Activated T-cell treated with anti-CD3 and anti-CD28 coated beads, Interleukin-2, amount 50 U/mL, for 24 hours (primary cell): ENCODE measurements at places on chromosomes 1 and 21.
A peak's percentile ranks its signal among the peaks of the same experiment; 100 is the strongest.

GRCh38 chr21:46036696-46037330, 55.2 kb downstream of the COL6A1 start:
- no peaks in the 10 kb centered on the region for H3K36me3 ChIP-seq
- H3K4me1 ChIP-seq = peaks cover 3% of the 10 kb centered on the region
- H3K27me3 ChIP-seq = no peaks in the 10 kb centered on the region
- H3K4me3 ChIP-seq = no peak overlapping the region
- H3K27ac ChIP-seq = no peak overlapping the region

DNA sequence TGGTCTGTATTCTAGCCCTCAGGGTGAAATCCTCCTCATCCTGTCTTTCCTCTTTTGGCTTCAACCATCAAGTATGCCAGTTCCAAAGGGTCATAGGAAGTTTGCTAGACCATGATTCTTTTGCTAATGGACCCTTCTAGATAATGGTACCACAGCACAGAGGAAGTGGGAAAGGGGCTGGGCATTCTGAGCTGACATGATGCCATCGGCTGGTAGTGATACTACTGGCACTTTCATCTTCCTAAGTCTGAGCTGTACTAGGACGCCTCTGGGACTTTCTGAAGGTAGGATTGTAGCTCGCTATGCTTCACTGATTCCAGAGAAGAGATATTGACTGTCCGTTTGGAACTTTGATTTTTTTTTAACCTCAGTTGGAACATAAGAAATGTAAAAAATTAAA, 11.4 kb downstream of the FASLG start:
- peak overlapping the region; percentile 50 for H3K4me3 ChIP-seq
- no peaks in the 10 kb centered on the region for H3K27me3 ChIP-seq
- peaks cover 47% of the 10 kb centered on the region for H3K36me3 ChIP-seq
- peaks cover 89% of the 10 kb centered on the region for H3K4me1 ChIP-seq
- no peak for DNase-seq

GRCh38 chr1:169312084-169312954, 55.3 kb downstream of the NME7 start:
- peak overlapping the region; percentile 74 for H3K27ac ChIP-seq
- H3K4me3 ChIP-seq = no peak overlapping the region
- H3K36me3 ChIP-seq = peaks cover 10% of the 10 kb centered on the region

GRCh38 chr21:33587792-33588484, 546 bp downstream of the DONSON start:
- DNase-seq = no peak
- peaks cover 44% of the 10 kb centered on the region for H3K36me3 ChIP-seq
- H3K27ac ChIP-seq = peak overlapping the region; percentile 85
- peak overlapping the region; percentile 92 for H3K4me3 ChIP-seq

DNA sequence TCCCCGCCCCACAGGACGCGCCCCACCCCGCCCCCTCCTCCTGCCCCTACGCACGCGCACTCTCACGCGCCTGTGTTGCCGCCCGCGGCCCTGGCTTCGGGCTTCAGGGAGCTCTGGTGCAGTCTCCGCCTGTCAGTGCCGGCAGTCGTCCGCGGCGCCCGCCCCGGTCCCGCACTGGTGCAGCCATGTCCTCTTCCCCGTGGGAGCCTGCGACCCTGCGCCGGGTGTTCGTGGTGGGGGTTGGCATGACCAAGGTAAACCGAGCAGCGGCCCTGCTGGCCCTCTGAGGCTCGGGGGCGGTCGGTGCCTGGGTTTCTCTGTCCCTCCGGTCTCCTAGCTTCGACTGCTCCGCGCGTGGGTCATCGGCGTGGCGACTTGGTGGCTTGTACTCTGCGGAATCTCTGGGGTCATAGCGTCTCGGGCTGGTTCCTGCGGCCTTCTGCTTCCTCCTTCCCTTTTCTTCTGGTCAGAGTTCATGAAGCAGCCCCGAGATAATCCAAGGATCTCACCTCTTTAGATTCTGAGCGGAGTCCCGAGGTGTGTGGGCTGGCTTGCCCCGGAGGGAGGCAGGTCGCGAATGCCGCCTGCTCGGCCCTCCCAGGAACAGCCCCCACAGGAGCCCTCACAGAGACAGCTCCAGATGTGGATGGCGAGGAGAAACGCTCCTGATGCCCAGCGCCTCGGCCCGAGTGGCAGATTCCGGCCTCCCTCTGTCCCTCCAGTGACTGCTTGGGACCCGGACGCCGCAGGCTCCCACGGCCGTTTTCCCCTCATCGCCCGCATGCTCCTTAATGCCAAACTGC, at the start of gene SCP2:
SCP2 (plus strand) TSS at position 65 of the 803 bp plus-strand sequence; CDS start at position 186, 121 bp downstream.
- no peaks in the 10 kb centered on the region for H3K27me3 ChIP-seq
- DNase-seq = peak; percentile 87
- peaks cover 10% of the 10 kb centered on the region for H3K36me3 ChIP-seq
- H3K27ac ChIP-seq = peak within 1 kb of the TSS; percentile 70

DNA sequence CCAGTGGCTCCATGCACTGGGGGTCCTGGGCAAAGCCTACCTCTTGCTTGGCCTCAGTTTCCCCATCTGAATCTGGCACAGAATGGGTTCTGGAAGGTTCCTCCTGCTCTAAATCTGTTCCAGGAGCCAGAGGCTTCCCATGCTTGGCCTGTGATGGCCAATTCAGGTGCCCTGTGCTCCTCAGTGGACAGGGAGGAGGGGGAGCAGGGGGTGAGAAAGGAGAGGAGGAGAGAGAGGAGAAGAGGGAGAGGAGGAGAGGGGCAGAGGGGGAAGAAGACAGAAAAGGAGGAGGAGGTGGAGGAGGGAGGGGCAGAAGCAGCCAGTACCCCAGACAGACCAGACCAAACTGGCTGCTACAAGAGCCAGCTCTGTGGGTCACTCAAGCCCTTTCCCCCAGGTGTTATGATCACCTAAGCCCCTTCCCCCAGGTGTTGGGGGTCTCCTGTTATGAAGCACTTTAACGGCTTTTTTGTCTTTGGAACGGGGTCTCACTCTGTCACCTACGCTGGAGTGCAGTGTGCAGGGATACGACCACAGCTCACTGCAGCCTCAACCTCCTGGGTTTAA, 43.7 kb downstream of the TRIM11 start:
- DNase-seq = no peak
- no peak overlapping the region for H3K27ac ChIP-seq
- H3K4me3 ChIP-seq = no peak overlapping the region
- no peaks in the 10 kb centered on the region for H3K36me3 ChIP-seq
- H3K4me1 ChIP-seq = no peaks in the 10 kb centered on the region
- no peaks in the 10 kb centered on the region for H3K27me3 ChIP-seq

DNA sequence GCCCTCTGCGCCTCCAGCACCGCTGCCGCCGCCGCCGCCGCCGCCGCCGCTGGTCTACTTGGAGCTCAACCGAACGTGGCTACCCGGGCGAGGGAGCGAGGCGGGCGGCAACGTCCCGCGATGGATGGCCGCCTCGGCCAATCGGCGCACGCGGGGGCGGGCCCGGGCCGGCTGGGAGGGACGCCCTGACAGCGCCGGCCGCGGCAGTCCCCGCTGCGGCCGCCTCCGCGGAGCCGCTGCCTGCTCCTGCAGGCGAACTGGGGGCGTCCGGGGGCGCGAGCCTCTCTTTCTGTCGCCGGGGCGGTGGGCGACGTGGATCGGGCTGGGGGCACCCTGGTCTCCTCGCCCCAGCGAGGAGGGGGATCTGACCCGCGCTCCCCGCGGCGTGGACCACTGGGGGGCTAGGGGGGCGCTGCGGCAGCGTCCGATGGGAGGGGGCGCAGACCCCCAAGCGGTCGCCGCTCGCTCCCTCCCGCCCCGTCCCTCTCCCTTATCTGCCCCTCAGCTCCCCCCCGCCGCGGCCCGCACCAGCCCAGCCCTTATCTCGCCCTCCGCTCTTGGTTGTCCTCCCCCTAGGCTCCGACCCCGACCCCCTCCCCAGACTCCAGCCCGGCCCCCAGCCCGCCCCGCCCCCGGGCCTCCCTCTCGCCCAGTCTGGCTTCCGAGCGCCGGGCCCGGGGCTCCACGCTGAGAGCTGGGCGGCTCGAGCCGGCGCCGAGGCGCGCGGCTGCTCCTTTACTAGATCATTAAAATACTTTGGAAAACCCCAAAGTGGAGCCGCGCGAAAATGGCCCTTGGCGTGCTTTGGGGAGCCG, at the start of gene SSBP3:
SSBP3 (minus strand) TSS at position 56 of the 815 bp plus-strand sequence.
- H3K27ac ChIP-seq = peak within 1 kb of the TSS; percentile 94
- no peaks in the 10 kb centered on the region for H3K27me3 ChIP-seq
- peaks cover 67% of the 10 kb centered on the region for H3K4me1 ChIP-seq
- DNase-seq = peak; percentile 94
- H3K36me3 ChIP-seq = peaks cover 29% of the 10 kb centered on the region

- H3K27me3 ChIP-seq = peaks cover 3% of the 10 kb centered on the region
- DNase-seq = no peak
- H3K27ac ChIP-seq = no peak overlapping the region
- H3K36me3 ChIP-seq = no peaks in the 10 kb centered on the region
- no peak overlapping the region for H3K4me3 ChIP-seq
These were observed 190.6 kb downstream of the KIF26B start for GRCh38 chr1:245345191-245345884.

DNA sequence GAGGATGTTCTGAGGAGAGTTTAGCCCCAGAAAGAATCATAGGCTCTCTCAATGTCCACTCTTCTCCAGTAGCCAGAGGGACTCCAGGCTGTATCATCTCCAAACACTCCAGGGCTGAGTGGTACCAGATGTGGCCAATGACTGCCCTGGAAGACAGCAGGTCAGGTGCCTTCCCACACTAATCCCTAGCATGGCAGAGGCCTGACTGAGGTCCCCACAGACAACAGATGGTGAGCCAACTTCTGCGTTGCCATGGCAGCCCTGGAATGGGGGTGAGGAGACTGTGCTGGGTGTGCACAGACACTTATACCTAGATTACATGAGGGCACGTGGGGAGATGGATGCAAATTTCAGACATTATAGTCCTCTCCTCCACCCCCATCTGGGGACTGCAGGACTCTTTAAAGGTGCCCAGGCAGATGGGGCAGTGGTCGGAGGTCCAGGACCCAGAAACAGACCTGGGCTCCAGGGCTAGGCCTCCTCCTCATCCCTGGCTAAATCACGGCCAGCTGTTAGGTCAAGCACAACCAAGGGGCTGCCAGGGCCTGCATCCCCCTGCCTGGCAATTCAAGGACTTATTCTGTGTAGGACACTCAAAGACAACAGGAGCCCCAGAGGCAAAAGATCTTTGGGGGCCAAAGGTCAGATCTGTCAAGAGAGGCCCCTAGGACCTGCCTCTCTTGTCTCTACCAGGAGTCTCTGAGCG, 42.9 kb downstream of the CAMK2N1 start:
- H3K27me3 ChIP-seq = peaks cover 12% of the 10 kb centered on the region
- no peaks in the 10 kb centered on the region for H3K4me1 ChIP-seq
- no peak for DNase-seq
- H3K4me3 ChIP-seq = no peak overlapping the region

DNA sequence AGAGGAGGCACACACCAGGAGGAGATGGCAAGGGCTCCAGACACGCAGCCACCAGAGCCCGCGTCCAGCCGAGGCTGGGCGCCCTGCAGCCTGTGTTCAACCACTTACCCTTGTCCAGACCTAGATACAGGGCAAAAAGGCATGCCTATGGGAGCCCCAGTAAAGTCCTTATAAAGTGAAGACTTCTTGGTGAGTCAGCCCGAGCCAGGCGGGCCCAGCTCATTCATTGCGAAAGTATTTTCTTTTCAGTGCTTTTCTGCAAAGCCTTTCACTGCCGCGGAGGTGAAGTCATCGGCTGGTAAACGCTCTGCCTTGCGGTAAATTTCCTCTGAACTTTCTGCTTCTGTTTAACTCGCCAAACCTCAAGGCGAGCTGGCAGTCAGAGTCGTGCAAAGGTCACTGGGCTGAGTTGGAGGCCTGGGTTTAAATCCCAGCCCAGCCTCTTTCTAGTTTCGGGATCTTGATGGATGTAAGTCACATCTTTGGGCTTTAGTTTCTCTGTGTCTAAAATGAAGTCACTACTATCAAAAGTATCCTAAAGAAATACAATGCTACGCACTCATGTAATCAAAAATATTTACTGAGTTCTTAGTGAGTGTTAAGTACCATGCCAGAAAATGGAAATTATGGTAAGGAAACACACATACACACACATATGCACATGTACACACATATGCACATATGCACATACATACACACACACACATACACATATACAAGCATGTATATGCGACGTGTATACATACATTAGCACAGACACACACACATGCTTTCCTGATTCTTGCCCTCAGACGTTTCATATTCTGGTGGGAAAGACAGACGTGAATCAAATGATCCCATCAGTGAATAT, 54.7 kb upstream of the IFFO2 start:
- peak overlapping the region; percentile 90 for H3K27ac ChIP-seq
- peaks cover 1% of the 10 kb centered on the region for H3K27me3 ChIP-seq
- peak overlapping the region; percentile 54 for H3K4me3 ChIP-seq
- H3K36me3 ChIP-seq = no peaks in the 10 kb centered on the region

GRCh38 chr1:214108097-214108446, 120.3 kb downstream of the PROX1 start:
- peaks cover 3% of the 10 kb centered on the region for H3K27me3 ChIP-seq
- no peak overlapping the region for H3K4me3 ChIP-seq
- H3K36me3 ChIP-seq = no peaks in the 10 kb centered on the region
- no peak overlapping the region for H3K27ac ChIP-seq

DNA sequence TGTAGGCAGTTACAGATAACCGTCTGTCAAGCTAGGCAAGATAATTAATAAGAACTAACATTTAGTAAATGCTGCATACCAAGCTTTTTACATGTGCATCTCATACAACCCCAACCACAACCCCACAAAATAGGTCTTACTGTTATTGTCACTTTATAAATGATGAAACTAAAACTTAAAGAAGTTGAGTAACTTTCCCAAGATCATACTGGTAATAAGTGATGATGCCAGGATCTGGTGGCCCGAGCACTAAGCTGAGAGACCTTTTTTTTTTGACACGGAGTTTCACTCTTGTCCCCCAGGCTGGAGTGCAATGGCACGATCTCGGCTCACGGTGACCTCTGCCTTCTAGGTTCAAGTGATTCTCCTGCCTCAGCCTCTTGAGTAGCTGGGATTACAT, 1.8 kb downstream of the NCSTN start:
- H3K4me3 ChIP-seq = peak overlapping the region; percentile 100
- DNase-seq = no peak
- H3K36me3 ChIP-seq = peaks cover 92% of the 10 kb centered on the region

DNA sequence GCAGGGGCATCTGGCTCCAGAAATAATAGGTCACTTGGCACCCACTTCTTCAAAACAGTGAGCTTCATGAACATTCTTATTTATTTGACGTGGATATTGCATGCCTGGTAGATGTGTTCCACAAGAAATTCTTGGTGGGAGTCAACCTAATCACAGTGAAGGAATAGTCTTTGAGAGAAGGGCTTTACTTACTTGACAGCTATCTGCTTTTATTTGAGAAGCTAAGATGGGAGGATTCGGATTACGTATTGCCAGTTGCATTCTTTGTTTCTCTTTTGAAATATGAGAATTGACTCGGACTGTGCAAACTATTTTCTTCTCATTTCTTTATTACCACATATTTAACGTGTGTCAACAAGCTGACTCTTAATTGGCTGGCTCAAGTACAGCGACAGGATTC, 117.2 kb downstream of the FASLG start:
- no peak overlapping the region for H3K4me3 ChIP-seq
- no peak for DNase-seq
- peaks cover 3% of the 10 kb centered on the region for H3K27me3 ChIP-seq
- no peak overlapping the region for H3K27ac ChIP-seq
